M059J (cell line): ENCODE measurements at places on chromosomes 7 and 10.

DNA sequence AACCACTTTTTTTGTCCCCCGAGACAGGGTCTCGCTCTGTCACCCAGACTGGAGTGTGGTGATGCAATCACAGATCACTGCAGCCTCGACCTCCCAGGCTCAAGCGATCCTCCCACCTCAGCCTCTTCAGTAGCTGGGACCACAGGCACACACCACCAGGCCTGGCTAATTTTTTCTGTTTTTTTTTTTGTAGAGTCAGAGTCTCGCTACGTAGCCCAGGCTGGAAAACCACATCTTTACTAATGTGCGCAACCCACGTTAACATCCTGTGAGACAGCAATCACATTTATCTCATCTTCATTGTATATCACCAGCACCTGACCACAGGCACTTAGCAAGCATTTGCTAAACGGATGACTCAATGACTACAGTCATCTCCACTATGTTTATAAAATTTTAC lies 77.8 kb upstream of the ATP6V0A4 start:
- peak; percentile 96 for DNase-seq

GRCh38 chr10:86044029-86044428 lies 322.6 kb downstream of the GRID1 start:
- DNase-seq = no peak

DNA sequence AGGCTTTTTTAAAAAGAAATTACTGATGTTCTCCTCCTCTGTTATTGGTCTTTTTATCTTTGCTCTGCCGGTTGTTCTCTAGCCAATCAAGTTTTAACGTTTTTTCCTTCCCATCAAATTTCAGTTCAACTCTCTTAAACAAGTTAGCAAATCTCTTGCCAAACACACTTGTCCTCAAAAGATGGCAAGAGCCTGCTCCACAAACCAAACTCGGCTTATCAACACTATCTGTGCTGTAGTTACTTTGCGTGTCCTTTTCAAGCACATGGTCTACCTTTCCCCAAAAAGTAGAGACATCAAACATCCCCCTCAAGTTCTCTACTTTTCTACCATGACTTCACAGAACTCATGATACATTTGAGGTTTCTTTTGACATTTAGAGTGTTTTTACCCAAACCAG lies 71.3 kb downstream of the OSBPL3 start:
- DNase-seq = no peak

- DNase-seq = no peak
Observed at GRCh38 chr7:101744588-101744987, 72.8 kb upstream of the CUX1 start.

- DNase-seq = no peak
Observed at GRCh38 chr10:92995509-92995908, 65.1 kb upstream of the CYP26C1 start.

DNA sequence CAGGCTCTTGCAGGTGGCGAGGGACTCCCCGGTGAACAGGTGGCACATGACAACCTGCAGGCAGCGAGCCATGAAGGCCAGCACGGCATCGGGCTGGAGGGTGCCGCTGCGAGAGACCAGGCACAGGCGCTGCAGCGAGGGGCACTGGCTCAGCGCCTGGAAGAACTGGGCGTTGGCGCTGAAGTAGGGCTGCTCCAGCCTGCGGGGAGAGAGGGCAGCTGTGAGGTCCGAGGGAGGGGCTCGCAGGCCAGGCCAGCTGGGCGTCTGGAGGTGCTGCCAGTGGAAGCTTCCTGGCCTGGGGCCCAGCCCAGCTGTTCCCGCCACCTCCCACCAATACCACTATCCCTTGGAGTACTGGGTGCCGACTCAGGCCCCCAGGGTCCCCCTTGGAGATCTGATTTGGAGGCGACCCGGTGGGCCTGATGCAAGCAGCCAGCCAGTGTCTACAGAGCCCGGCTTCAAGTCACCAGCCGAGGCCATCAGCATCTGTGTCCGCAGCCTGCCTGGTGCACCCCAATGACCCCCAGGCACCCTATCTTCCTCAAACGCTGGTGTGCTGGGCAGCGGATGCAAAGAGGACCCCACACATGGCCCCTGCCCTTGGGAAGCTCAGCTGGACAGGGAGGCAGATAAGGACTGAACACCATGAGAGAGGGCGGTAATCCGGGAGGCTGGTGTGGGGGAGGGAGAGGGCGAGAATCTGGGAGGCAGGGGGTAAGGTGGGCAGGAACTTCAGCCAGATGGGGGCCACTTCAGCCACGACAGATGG lies 67.8 kb upstream of the TNRC18 start:
- no peak for DNase-seq

- no peak for DNase-seq
Observed at GRCh38 chr7:152571068-152571467, 104.9 kb downstream of the XRCC2 start.

DNA sequence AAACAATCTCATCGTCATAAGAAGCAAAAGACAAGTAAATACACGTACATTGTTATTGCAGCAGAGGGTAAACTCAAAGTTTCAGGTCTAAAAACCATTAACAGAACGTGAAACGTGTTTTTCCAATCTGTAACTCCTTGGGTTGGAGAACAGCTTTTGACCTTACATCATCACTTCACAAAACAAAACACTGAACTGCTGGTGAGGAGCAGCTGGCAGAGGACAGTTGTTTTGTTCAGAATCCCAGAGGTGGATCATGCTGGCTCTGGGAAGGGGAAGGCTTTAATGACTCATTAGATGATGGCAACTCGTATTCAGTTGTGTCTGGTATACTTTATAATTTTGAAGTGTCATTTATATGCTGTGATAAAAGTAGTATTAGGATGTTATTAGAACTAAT lies 923.0 kb upstream of the CELF2 start:
- no peak for DNase-seq

GRCh38 chr7:6650086-6650485 lies 13.0 kb downstream of the ZNF316 start:
- DNase-seq = no peak

GRCh38 chr7:92763636-92764423 lies 72.5 kb downstream of the CDK6 start:
- peak; percentile 97 for DNase-seq

DNA sequence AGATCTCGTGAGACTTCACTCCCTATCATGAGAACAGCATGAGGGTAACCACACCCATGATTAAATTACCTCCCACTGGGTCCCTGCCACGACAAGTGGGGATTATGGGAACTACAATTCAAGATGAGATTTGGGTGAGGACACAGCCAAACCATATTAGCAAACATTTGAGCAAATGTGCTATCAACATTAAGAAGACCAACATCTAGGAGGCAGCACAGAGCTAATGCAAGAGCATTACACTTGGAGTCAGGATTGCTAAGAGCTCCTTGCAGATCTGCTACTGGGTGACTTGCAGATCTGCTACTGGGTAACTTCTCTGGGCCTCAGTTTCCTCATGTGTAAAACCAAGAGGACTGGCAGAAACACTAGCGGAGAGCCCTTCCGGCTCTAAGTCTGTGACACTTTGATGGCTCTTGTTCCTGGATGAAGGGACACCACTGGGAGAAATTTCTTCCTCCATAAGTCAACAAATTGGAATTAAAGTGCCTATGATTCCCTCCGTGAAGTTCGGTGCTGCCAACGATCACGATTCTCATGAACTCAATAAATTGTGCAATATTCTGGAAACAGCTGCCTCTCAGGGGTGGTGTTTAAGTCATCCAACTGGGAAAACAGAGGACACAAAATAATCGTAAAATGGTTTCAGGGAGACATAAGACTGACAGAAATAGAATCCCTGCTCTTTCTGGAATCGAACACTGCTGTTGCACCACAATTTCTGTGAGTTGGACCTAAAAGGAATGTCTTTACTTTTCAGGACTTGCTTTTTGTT lies 115.8 kb upstream of the ITGB1 start:
- DNase-seq = no peak

DNA sequence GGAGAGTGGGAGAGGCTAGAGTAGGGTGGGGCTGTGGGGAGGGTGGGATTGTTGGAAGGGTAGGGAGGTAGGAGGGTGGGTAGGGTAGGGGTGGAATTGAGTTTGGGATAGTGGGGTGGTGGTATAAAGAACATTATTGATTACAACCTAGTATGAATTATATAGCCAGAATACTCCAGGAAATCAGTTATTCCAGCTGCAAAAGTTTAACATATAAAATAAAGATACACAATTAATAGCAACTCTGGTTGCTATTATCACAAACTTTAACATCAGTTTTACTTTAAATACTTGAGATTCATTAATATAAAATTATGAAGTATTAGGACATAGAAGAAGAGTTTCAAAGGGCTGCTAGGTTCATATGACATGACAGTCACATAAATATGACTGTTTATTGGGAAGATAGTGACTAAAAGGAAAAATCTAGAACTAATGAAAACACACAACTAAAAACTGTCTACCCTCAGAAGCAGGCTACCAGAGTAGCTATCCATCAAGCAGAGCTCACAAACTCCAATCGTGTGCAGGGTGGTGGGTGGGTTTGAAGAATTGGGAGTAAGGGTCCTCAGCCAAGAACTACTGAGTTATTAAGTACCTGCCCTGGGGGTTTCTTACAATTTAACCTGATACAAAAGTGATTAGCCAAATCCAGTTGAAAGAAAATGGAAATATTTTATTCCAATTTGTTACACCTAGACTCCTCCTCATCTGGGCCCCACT lies 14.0 kb upstream of the SGCE start:
- DNase-seq = no peak

DNA sequence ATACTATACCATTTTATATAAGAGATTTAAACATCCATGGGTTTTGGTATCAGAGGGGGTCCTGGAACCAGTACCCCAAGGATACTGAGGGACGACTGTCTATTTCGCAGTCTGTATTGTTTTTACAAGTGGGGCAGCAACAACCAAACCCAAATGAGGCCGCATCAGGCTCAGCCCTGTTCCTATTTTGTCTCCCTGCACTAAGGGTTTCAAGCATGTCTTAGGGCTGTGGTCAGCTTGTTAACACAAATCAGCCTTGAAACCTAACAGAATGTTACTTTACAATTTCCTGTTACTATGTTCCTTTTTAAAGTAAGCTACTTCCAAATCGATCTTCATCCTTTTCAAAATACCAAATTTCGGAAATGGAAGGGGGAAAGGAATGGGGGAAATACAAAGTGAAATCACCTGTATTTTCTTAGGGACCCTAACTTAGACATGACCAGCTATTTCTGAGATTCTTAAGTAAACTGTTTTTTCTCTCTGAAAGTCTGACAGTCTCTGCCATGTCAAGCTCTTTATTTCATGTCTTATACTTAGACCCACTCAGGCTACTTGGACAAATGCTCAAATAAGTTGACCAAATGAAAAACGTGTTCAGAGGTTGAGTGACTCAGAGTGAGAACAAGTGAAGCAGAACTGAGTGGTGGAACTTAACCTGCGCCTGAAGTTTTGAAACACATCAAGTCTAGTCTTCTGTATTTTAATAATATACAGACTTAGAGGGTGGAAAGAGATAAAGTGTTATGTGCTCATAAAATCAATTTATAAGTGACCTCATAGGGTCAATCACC lies 75.8 kb downstream of the C1GALT1 start:
- DNase-seq = no peak

GRCh38 chr10:77392851-77393250 lies 244.8 kb downstream of the KCNMA1 start:
- DNase-seq = peak; percentile 99

- peak; percentile 74 for DNase-seq
Observed at GRCh38 chr10:61974601-61975390, 73.3 kb downstream of the ARID5B start.

- no peak for DNase-seq
Observed at GRCh38 chr10:126561294-126561920, 109.1 kb downstream of the C10orf90 start.

- no peak for DNase-seq
Observed at GRCh38 chr7:121873289-121874194, 581 bp downstream of the PTPRZ1 start.

GRCh38 chr10:124602121-124602561 lies 140.5 kb downstream of the LHPP start:
- DNase-seq = no peak

DNA sequence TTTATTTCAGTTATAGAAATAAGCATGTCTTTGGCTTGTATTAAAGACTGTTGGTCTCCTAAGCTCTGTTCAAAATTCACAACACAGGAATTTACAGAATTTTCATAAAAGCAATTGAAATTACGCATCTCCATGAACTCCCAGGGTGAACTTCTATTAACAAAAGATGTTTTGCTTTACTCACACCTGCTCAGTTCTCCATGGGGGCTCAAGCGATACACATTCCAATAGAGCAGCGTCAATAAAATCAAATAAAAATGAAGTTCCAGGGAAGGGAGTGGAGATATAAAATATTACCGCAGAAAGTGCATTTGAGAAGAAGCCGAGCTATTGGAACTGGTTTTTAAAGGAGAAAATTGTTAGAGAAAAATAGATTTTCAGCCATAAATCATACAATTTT lies 41.5 kb upstream of the ZNF438 start:
- DNase-seq = no peak

DNA sequence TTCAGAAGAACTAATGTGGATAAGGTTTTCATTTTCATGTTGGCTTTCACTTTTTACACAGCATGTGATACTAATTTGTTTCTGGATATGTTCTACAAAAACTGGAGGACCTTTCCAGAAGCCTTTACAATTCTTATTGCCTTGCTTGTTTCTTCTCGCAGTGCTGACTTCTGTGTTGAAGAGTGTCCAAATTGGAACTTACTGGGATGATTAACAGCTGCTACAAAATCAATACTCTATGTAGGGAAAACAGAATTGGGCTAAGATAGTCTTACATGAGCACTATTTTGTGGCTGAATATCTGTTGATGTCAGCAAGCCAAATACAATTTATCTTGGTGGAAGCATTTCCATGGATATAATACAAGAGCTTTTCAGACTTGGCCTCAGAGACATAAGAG lies 351.2 kb downstream of the DGKB start:
- no peak for DNase-seq

DNA sequence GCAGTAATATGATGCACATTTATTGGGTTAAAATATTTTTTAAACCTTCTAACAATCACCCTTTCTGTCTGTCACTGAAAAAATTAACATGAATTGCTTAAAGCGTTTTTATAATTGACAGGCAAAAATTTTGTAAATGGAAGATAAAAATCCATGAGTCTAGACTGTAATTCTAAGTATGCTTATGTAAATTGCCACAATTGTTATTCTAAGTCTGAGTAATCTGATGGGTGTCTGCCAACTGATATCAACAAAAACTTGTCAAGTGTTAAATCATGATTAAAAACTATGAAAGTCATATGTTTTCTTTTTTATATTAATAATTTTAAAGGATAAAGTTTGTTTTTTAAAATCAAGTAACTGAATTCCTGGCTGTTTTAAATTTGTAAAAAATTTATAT lies 208.2 kb downstream of the CDK14 start:
- DNase-seq = peak; percentile 16

- DNase-seq = no peak
Observed at GRCh38 chr10:761376-761775, 71.9 kb upstream of the DIP2C start.

DNA sequence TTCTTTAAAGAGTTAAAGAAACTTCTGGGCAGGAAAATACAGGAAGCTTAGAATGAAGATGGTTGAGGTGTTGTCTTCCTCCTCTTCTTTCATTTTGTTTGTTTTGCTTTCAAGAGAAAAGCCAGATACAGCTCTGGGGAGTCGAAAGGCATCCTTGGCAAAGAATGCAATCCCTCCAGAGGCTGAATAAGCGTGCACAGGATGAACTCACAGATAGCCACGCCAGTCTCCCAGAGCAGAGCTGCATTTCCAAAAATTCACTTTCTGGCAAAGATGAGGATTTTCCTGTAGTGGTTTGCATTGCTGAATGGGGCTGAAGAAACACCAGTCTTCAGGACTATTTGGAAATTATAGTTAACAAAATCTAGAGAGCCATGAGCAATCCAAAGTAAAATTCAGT lies 336.4 kb downstream of the NRG3 start:
- DNase-seq = no peak

- no peak for DNase-seq
Observed at GRCh38 chr10:110045772-110046171, 38.0 kb downstream of the ADD3 start.

- no peak for DNase-seq
Observed at GRCh38 chr7:38881947-38882684, 26.9 kb downstream of the VPS41 start.
